Kidney (tissue), 22 donors: ENCODE measurements at places on chromosomes 3 and 15. TPM values are rescaled to one million over a fixed set of nuclear protein-coding genes. Genes with fewer than 3 reads are reported as not detected.

The SI gene
- not detected for total RNA-seq

The FGD5 gene
- 40.1 TPM for total RNA-seq

The NMNAT3 gene
- total RNA-seq: 6.4 TPM

The GALK2 gene
- total RNA-seq: 40.6 TPM

The SEMA4B gene
- total RNA-seq: 190 TPM

The ATP8B4 gene
- total RNA-seq: 12.5 TPM

The AQR gene
- total RNA-seq: 30.9 TPM

The LHFPL4 gene
- 0.25 TPM for total RNA-seq

The ZNF197 gene
- total RNA-seq: 19.3 TPM

The NOX5 gene
- total RNA-seq: 0.60 TPM

DNA sequence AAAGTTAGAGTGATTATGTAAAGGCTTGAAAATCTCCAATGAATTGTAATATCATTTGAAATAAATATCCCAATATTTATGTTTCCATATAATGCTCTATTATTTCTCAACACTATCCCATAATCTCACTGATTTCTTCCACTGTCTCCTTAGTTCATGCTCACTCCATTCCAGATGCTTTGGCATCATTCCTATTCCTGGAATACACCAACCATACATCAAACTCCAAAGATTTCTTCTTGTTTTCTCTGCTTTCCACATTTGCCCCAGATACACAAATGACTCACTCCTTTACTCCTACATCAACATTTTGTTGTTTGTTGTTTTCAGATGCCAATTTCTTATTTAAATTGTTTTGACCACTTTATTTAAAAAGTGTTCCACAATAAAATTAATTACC lies 1390.8 kb downstream of the ZPLD1 start:
- H3K4me3 ChIP-seq: no peak overlapping the region
- H3K27ac ChIP-seq: no peak overlapping the region

DNA sequence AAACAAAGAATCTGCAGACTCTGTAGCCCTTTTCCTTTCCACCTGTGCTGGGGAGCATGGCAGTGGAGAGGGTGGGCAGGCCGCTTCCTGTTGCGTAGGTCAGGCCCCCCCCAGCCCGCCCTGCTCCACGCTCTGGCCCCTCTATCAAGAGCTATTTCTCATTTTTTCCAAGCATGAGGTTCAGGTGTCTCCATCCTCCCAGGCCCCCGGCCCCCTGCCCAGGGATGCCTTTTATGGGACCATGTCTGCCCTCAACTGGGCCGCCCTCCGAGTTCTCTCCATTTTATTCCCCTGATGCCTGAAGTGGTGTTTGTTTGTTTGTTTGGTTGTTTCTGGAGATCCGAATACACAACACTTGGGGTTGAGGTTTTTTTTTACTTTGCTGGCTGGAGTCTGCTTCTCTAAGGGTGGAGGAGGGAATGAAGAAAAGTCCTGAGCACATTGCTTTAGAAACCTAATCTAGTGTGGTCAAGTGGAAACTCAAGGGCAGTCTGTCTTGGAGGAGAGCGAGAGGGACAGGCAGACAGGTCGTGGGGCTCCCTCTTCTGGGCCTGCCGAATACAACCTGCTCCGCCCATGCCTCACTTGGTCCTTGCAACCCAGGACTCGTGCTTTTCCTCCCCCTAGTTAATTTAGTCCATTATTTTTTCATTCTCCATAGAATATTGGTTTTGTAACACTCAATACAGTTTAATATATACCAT lies 176.5 kb upstream of the LYSMD4 start:
- no peaks in the 10 kb centered on the region for H3K4me1 ChIP-seq
- no peaks in the 10 kb centered on the region for H3K36me3 ChIP-seq
- H3K27me3 ChIP-seq: no peaks in the 10 kb centered on the region
- H3K4me3 ChIP-seq: no peak overlapping the region

DNA sequence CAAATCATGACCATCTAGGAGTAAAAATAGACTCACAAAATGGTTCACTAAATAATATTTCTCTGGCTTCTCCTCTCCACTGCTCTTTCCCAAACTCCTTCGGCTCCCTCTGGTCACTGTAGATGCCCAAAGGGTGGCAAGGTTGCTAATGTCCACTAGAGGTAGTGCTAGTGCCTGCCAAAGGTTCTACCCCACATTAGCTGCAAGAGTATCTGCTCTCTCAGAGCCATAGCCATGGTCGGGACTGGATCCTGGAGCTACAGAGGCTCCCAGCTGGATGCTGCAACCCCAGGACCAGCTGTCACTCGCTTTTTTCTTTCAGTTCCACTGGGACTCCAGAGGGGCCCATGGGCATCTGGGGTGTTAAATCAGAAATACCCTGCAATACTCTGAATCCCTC lies 8.5 kb downstream of the HTR3D start:
- no peak overlapping the region for H3K4me3 ChIP-seq
- H3K27me3 ChIP-seq: no peaks in the 10 kb centered on the region
- no peaks in the 10 kb centered on the region for H3K36me3 ChIP-seq
- no peaks in the 10 kb centered on the region for H3K4me1 ChIP-seq
- no peak overlapping the region for H3K27ac ChIP-seq
- no peak for DNase-seq

DNA sequence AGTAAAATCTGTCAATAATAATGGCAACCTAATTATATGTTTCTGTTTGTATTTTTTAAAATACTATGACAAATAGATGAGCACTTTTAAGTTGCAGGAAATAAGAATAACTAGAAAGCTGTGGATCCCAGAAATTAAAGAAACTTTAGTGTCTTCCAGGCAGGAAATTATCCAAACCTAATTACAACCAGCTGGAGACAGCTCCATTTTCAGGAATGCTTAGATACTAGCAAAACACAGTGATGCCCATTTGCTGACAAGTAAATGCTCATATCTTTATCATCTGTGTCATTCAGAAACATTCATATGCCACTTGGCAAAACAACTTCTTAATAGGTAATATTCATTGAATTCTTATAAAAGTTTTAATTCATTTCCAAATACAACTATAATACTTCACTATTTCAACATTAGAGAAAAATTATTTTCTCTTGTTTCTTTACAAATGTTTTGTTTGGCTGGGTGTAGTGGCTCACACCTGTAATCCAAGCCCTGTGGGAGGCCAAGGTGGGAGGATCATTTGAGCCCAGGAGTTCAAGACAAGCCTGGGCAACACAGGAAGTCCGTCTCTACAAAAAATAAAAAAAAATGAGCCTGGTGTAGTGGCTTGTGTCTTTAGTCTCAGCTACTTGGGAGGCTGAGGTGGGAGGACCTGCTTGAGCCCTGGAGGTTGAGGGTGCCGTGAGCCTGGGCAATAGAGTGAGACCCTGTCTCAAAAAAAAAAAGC lies 169.1 kb upstream of the TSPAN3 start:
- H3K4me3 ChIP-seq: no peak overlapping the region
- no peaks in the 10 kb centered on the region for H3K4me1 ChIP-seq

DNA sequence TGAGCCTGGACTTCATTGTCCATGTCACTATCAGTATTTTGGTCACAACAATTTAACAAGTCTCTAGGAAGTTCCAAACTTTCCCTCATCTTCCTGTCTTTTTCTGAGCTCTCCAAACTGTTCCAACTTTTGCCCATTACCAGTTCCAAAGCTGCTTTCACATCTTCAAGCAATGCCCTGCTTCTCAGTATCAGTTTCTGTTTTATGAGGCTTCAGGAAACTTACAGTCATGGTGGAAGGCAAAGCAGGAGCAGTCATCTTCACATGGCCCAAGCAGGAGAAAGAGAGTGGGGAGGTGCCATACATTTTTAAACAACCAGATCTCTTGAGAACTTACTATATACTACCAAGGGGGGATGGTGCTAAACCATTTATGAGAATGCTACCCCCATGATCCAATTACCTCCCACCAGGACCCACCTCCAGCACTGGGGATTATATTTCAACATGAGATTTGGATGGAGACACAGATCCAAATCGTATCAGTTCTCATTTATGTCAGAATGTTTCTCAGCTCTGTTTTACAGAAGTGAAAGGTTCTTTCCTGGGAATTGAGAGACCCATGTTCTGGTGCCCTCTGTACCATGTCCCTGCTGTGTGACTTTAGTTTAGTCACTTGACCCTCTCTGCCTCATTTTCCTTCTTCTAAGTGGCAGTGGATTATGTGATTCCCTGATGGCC lies 169.7 kb downstream of the PLCL2 start:
- no peak overlapping the region for H3K4me3 ChIP-seq
- H3K36me3 ChIP-seq: no peaks in the 10 kb centered on the region
- no peak for DNase-seq

- no peak for DNase-seq
- H3K4me3 ChIP-seq: no peak overlapping the region
- no peak overlapping the region for H3K27ac ChIP-seq
- no peaks in the 10 kb centered on the region for H3K4me1 ChIP-seq
Measured at GRCh38 chr3:121817753-121818152, 17.1 kb downstream of the IQCB1 start.

- H3K36me3 ChIP-seq: no peaks in the 10 kb centered on the region
- no peaks in the 10 kb centered on the region for H3K4me1 ChIP-seq
- H3K4me3 ChIP-seq: no peak overlapping the region
- H3K27me3 ChIP-seq: no peaks in the 10 kb centered on the region
Measured at GRCh38 chr3:151946606-151947005, 73.2 kb downstream of the SUCNR1 start.

DNA sequence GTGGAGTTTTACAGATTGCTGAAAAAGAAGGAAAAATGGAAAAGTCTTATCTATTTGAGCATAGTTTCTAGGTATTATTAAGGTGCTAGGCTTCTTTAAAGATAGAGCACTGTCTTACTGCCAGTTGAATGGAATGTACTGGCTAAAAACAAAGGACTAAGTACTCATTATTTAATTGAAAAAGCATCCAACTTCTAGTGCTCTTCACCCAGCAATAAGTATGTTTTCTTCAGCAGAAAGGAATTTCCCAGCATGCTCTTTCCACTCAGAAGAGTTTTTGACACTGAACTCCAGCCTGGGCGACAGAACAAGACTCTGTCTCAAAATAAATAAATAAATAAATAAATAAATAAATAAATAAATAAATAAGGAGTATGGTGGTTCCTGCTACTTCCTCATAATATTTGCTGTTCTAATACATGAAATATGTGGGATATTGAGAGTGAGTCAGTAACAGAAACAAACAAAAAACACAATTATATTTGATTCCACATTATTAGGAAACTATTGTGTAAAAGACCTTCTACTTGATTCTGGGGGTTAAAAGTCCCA lies 70.6 kb downstream of the ATP13A4 start:
- no peak overlapping the region for H3K4me3 ChIP-seq
- H3K27me3 ChIP-seq: no peaks in the 10 kb centered on the region
- no peak overlapping the region for H3K27ac ChIP-seq
- H3K4me1 ChIP-seq: no peaks in the 10 kb centered on the region
- H3K36me3 ChIP-seq: no peaks in the 10 kb centered on the region

DNA sequence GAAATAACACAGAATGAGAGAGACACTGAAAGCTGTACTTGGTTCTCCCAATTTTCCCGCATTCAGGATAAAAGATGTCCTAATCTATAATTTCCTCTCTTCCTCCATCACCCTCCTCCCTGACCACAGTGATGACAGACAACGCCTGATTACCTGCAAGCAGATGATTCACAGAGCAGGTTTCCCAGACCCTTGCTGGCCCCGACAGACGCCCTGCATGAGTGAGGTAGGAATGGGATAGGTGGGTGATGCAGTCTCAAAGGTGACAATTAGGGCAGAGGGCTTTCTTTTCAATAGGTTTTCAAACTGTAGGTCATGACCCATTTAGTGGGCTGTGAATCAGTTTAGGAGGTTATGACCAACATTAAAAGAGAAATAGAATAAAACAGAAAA lies 5.2 kb upstream of the CXCR6 start:
- no peaks in the 10 kb centered on the region for H3K27me3 ChIP-seq
- H3K27ac ChIP-seq: no peak overlapping the region
- peaks cover 22% of the 10 kb centered on the region for H3K36me3 ChIP-seq
- H3K4me3 ChIP-seq: no peak overlapping the region
- DNase-seq: no peak
- H3K4me1 ChIP-seq: peaks cover 9% of the 10 kb centered on the region

GRCh38 chr15:81575436-81576123 lies 201.6 kb upstream of the TMC3 start:
- H3K4me3 ChIP-seq: no peak overlapping the region
- no peaks in the 10 kb centered on the region for H3K27me3 ChIP-seq
- no peak overlapping the region for H3K27ac ChIP-seq
- DNase-seq: peak; percentile 22
- H3K36me3 ChIP-seq: no peaks in the 10 kb centered on the region

- no peaks in the 10 kb centered on the region for H3K4me1 ChIP-seq
- H3K36me3 ChIP-seq: no peaks in the 10 kb centered on the region
- no peak overlapping the region for H3K27ac ChIP-seq
- H3K27me3 ChIP-seq: no peaks in the 10 kb centered on the region
Measured at GRCh38 chr3:53671192-53671960, 174.8 kb downstream of the CHDH start.

DNA sequence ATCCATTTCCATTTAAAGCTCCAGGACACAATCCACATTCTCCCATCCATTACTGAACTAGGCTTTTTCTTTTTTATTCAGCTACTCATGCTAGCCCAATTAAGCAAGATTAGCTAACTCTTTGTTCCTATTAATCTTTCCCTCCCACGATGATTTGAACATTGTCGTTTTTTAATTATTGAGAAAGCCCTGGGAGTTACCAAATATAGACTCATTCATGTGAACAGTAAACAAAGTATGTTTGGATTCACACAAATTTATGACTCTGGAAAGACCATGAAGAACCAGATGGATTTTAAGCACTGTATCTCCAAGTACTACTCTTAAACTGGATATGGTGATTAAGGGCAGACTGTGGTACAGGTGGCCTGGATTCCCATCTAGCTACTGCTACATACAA lies 82.2 kb downstream of the STRIT1 start:
- no peak overlapping the region for H3K4me3 ChIP-seq
- no peaks in the 10 kb centered on the region for H3K27me3 ChIP-seq
- H3K4me1 ChIP-seq: no peaks in the 10 kb centered on the region
- DNase-seq: no peak

DNA sequence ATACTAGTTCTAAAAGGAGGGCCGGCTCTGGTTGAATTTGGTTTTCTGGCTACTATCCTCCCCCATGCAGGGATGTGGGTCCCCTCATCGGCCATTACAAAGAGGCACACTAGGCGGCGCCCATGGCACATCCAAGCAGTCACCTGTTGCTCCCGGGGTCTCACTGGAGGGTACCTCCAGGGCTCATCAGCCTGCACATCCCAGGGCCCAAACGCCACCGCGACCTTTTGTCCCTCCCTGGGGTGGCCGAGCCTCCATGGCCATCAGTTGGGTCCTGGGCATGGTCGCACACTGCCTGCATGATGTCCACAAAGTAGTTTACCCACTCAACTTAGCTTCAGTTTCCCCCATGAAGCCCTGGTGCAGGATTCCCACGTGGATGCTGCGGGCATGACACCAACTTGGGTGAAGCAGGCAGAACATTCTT lies 28.3 kb downstream of the IDH3A start:
- DNase-seq: peak; percentile 37
- no peaks in the 10 kb centered on the region for H3K4me1 ChIP-seq
- H3K4me3 ChIP-seq: no peak overlapping the region
- H3K36me3 ChIP-seq: peaks cover 2% of the 10 kb centered on the region
- no peaks in the 10 kb centered on the region for H3K27me3 ChIP-seq
- no peak overlapping the region for H3K27ac ChIP-seq

- H3K4me3 ChIP-seq: no peak overlapping the region
- no peak overlapping the region for H3K27ac ChIP-seq
- no peaks in the 10 kb centered on the region for H3K27me3 ChIP-seq
- H3K4me1 ChIP-seq: no peaks in the 10 kb centered on the region
- no peaks in the 10 kb centered on the region for H3K36me3 ChIP-seq
Measured at GRCh38 chr3:66104535-66104934, 65.8 kb upstream of the MAGI1 start.

GRCh38 chr15:42736793-42737528 lies at the start of gene CDAN1:
Gene CDAN1 (minus strand): TSS chr15:42737128. CDS start chr15:42737102, 26 bp downstream.
- H3K36me3 ChIP-seq: peaks cover 11% of the 10 kb centered on the region
- DNase-seq: peak; percentile 94
- peak within 1 kb of the TSS; percentile 75 for H3K4me3 ChIP-seq
- no peaks in the 10 kb centered on the region for H3K4me1 ChIP-seq
- no peaks in the 10 kb centered on the region for H3K27me3 ChIP-seq

GRCh38 chr3:58036293-58037032 lies 28.2 kb downstream of the FLNB start:
- no peak overlapping the region for H3K27ac ChIP-seq
- peaks cover 35% of the 10 kb centered on the region for H3K4me1 ChIP-seq
- H3K4me3 ChIP-seq: no peak overlapping the region
- no peak for DNase-seq
